T1000 (cell line): ENCODE measurements at places on chromosomes 13 and 19.
A peak's percentile ranks its signal among the peaks of the same experiment; 100 is the strongest.

DNA sequence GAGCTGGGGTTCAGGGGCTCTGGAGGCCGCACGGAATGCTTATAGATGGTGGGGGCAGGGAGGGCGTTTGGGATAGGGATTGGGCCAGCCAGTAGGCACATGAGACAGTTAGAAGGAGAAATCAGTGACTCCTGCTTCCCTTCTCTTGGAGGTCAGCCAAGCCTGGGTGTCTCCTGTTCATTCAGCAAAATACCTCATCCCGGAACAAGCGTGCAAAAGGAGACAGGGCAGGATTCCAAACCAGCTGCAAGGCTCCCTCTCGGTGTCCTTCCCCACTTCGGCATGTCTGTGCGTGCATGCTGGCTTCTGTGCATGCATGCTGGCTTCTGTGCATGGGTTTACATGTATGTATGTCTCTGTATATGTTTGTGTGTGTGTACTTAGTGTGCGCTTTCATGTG is 37.3 kb upstream of the PEPD start:
- no peak for DNase-seq

DNA sequence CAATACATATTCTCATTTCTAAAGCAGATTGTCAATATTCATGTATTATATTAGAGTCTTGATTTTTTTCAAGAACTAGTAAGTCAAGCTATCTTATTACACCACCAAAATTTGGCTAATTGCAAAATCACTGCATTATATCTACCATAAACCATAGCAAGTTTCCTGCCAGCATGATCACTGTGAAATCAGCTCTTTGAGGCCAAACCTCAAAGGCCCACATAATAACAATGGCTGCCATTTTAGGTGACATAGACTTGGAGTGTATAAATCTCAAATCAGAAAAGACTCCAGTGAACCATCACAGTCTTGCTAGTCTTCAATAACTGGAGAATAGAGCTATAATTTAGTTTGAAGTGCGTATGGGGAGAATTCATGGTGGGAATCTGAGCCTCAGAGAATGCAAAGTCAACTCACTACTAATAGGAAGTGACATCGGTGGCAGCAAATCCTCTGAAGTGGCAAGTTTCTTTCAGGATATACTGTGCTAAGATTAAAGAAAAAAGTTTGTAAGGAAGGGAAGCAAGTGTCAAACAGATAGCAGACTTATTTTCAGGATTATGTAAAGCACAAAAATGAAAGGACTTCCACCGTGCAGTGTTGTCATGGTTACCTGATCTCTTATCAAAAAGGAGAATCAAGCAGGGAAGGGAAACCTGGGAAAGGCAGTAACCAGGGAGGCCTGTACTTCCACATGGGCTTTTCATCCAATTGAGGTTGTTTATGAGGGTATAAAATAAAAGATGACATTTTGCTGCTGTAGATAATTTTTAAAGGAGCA is 117.4 kb upstream of the FNDC3A start:
- no peak for DNase-seq

- DNase-seq = no peak
Observed at GRCh38 chr19:55304279-55304978, 20.6 kb downstream of the BRSK1 start.

DNA sequence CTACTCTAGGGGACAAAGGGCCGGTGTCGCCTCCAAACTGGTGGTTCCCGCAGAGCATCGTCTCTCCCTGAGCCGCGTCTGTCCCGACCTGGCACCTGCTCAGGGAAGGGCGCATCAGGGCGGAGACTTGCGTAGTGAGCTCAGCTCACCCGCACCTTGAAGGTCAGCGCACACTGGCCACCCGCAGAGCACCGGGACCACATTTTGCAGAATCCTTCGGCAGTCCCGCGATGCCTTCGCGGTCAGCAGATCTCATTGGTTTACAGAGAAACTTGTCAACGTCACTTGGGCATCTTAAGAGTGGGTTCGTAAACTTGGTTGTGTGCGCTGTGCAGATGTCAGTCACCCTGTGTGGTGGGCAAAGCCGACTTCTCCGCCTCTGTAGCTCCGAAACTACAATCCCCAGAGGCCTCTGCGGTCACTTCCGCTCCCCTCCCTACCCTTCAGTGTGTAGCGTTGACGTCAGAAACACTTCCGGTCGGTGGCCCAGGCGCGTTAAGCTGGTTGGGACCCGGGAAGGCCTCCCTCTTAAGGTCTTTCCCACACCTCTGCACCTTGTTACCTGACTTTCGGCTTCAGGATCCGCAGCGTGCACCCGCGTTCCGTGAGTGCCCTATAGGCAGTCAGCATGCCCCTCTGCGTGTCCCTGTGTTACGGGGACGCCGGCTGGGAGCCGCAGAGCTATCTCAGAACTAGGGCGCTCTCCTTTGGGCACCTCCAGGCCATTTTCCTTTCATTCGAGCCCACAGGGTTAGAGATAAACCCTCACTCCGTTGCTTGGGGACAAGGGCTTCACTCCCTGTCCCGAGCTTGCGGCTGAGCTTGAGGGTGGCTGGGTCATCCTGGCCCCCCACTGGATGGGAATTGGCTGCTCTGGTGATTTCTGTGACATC is 36.5 kb upstream of the ZNF527 start:
- peak; percentile 49 for DNase-seq

GRCh38 chr13:81089371-81090157 is 748.6 kb upstream of the SPRY2 start:
- DNase-seq = no peak

- DNase-seq = no peak
Observed at GRCh38 chr13:91240341-91240740, 107.1 kb upstream of the MIR17HG start.

GRCh38 chr13:20990910-20991525 is 70.4 kb downstream of the LATS2 start:
- DNase-seq = no peak

DNA sequence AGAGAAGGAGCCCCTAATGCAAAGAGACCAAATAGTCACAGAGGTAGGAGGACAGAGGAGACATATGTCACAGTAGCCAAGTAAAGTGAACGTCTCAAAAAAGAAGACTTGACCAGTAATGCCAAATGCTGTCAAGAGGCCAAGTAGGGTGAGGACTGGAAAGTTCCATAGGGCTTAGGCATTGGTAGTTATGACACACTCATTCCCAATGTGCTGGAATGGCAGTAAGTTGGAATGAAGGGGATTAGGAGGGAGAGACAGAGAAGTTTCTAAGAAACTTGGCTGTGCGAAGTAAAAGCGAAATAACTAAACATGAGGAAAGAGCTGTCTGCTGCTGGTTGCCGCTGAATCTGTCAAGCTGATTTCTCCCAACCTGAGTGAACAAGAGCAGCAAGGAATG is 14.9 kb upstream of the FRY start:
- DNase-seq = no peak

DNA sequence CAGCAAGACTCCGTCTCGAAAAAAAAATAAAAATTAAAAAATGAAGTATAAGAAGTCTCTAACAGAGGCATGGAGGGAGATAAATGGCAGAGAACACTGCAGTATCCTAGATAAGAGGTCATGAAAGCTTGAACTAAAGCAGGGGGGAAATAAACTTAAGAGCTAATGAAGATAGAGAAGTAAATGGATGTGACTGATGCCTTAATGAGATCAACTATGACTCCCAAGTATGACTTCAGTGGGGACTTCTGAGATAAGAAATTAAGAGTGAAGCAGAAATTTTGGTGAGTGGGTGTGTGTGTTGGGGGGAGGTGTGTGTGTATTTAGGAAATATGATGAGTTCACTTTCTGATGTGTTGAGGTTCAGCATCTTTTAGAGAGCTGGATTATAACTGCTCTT is 55.1 kb downstream of the DIAPH3 start:
- no peak for DNase-seq

DNA sequence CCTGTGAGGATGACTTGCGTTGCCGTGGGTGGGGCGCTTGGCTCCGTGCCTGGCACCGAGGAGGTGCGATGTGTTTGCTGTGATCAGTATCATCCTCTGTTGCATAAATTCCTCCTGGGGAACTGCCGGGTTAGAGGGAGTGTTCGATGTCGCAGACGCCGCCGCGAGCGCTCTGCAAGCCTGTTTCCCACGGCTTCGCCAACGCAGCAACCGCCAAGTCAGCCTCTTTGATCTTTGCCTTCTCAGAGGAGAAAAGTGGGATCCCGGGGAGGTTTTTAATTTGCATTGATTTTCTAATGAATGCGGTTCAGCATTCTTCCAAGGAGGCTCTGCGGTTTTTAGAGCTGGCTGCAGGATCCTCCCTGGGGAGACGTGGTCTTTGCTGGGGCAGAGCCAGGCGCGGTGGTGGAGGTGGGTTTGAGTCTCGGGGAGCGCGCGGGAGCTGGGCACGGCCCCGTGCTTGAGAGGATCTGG is 7.6 kb downstream of the GPR32 start:
- no peak for DNase-seq

GRCh38 chr19:1082165-1082927 is 12.8 kb downstream of the POLR2E start:
- peak; percentile 90 for DNase-seq

GRCh38 chr19:18440415-18440877 is 2.5 kb upstream of the ISYNA1 start:
- DNase-seq = no peak

DNA sequence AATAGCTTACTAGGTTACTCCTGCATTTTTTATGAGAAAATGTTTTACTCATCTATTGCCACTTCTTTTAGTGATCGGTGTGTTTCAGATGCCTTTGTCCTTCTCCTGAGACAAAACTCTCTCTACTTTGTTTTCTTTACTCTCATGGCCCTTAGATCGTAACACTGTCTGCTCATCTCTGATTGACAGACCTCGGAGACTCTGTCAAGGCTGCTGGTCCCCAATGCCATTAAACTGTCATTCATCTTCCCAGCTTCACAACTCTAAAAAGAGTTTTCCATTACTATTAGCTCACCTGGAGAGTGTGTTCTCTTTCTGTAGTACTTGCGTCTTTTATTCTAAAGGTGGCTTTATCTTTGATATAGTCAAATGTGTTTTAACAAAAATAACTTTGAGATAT is 765.2 kb downstream of the SLITRK1 start:
- DNase-seq = no peak

GRCh38 chr19:58196901-58197616 is 14.2 kb downstream of the ZNF274 start:
- no peak for DNase-seq

- DNase-seq = no peak
Observed at GRCh38 chr19:46124638-46125115, at the start of gene IGFL3. IGFL3 (minus strand) TSS chr19:46124688; CDS start chr19:46124649, 39 bp downstream.

- no peak for DNase-seq
Observed at GRCh38 chr13:66069570-66069969, 1160.6 kb downstream of the PCDH9 start.

DNA sequence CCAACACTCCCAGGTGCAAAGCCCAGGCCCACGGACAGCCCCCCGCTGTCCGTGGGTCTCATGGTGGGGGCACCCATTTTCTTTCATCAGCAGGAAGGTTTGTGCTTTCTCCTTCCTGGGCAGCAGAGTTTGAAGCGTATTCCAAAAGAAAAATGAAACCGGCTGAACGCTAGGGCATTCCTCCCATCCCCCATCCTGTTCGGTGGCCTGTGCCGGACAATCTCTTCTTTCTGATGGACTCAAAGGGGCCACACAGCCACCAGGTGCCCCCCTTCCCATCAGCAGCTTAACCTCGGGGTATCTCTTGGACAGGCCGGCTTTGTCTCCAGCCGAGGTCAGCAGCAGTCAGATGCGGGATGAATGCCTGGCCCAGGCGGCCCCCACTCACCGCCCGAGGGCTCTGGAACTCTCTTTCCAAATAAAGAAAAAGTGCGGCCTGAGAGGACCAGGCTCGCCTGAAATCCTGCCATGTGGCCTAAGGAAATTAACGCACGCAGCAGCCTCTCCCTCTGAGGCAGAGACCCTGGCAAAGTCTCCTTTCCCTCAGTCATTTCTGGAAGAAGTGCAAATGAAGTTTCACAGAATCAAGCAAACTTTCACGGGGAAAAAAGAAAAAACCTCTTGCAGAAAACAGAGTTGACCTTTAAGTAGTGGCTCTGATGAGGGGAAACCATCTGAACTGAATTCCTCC is 67.8 kb downstream of the RASA3 start:
- peak; percentile 60 for DNase-seq

GRCh38 chr19:17302391-17303166 is 646 bp downstream of the ABHD8 start:
- DNase-seq = no peak

DNA sequence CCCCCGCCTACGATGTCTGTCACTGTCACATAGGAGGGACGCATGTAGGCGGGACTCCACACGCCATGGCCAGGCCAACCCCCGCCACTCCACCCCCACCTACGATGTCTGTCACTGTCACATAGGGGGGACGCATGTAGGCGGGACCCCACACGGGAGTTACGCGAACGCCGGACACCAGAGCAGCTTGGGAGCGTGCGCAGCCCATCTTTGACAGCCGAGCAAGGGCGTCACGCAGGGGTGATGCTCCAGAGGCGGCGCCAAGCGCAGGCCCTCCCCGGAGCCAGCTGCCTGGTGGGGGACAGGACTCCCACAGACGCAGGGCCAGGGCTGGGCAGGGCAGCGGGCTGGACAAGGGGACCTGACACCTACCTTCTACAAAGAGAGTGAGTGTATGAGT is 20.0 kb downstream of the ZNF787 start:
- DNase-seq = no peak

DNA sequence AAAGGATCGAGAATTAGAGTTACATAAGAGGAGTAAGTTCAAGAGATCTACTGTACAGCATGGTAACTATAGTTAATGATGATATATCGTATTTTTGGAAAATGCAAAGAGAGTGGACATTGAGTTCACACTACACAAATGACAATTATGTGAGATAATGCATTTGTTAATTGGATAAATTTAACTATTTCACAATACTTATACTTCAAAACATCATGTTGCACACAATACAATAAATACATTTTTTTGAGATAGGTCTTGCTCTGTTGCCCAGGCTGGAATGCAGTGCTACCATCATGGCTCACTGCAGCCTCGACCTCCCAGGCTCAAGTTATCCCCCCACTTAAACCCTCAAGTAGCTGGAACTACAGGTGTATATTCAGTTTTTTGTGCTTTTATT is 8.1 kb upstream of the CYP2F1 start:
- DNase-seq = no peak

DNA sequence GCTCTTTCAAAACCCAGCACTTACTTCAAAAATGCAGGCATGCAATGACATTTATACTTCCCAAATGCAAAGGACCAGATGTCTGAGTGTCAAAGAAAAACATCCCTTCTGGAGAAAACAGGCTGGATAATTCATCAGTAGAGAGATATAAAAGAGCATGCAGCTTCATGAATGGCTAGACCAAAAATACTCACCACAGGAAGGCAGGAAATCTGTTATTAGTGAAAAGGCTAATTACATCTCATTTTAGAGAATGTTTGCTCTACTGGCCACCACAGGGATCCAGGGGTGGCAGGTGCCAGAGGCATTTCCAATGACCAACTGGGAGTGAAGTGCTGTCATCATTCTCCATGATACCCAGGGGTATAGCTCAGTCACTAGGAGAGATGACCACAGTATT is 106.5 kb downstream of the LHFPL6 start:
- no peak for DNase-seq

GRCh38 chr13:82687884-82688283 is 1194.4 kb downstream of the SLITRK1 start:
- no peak for DNase-seq

- DNase-seq = no peak
Observed at GRCh38 chr19:10001899-10002298, 8.4 kb downstream of the COL5A3 start.

- no peak for DNase-seq
Observed at GRCh38 chr19:33193865-33194362, at the start of gene LRP3. LRP3 (plus strand) TSS chr19:33194330; CDS start chr19:33194786, 456 bp downstream.
